OCI-LY7 (cell line): ENCODE measurements at places on chromosomes 5 and 9. TPM values are rescaled to one million over a fixed set of nuclear protein-coding genes. Genes with fewer than 3 reads are reported as not detected.
A peak's percentile ranks its signal among the peaks of the same experiment; 100 is the strongest.

- DNase-seq, result no peak
Measured at GRCh38 chr5:157917491-157917890, 58.5 kb upstream of the CLINT1 start.

DNA sequence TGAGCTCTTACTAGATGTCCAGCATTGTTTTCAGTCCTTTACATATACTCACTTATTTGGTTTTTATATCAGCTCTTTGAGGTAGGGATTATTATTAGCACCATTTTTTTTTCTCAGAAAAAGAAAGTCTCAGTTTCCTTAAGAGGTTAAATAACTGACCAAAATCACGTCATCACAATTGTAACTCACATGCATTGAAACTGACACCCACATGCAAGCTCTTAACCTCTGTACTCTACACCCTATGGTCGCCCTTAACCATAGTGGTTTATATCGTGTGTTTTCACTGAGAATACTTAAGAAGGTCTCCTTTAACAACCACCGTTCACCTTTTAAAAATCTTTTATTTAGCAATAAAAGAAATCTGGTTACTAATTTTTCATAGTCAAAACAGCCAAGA lies 61.0 kb downstream of the PRDM6 start:
- no peak for DNase-seq

DNA sequence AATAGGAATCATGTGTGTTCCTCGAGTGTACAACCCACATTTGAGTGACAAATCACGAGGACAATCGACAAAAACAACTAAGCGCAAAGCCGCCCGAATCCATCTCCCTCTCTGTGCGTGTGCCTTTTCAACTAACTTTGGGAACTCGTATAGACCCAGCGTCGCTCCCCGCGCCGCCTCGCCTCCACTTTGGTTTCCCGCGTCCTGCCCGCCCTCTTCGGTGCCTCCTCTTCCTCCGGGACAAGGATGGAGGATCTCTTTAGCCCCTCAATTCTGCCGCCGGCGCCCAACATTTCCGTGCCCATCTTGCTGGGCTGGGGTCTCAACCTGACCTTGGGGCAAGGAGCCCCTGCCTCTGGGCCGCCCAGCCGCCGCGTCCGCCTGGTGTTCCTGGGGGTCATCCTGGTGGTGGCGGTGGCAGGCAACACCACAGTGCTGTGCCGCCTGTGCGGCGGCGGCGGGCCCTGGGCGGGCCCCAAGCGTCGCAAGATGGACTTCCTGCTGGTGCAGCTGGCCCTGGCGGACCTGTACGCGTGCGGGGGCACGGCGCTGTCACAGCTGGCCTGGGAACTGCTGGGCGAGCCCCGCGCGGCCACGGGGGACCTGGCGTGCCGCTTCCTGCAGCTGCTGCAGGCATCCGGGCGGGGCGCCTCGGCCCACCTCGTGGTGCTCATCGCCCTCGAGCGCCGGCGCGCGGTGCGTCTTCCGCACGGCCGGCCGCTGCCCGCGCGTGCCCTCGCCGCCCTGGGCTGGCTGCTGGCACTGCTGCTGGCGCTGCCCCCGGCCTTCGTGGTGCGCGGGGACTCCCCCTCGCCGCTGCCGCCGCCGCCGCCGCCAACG lies at the start of gene GPR150:
TSS of gene GPR150 (plus strand) at position 58 of the 840 bp plus-strand sequence. CDS start at position 247, 189 bp downstream.
- no peak for DNase-seq

- peak; percentile 27 for DNase-seq
Measured at GRCh38 chr5:137344723-137345322, 154.3 kb downstream of the SPOCK1 start.

- DNase-seq, result no peak
Measured at GRCh38 chr5:32108167-32108566, 66.0 kb downstream of the GOLPH3 start.

DNA sequence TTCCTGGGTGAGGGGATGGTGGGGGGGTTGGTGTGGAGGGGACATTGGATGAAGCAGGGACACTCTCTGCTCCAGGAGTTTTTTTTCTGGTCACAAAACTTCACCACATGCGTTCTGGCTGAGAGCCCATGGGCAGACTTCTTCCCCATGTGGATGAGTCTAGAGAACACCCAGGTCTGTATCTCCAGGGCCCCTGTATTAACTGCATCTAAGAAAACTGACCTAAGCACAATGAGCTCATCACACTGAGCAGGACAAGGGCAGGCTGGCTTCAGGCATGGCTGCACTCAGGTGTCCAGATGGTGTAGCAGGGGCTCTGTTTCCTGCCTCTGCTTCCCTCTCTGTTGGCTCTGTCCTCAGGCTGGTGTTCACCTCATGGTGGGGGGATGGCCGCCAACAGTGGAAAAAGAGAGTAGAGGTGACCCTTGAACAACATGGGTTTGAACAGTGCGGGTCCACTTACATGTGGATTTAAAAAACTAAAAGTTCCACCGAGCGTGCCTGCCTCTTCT lies 85.3 kb upstream of the STC2 start:
- DNase-seq, result no peak

- no peak for DNase-seq
Measured at GRCh38 chr5:170223906-170224305, 8.9 kb upstream of the C5orf58 start.

DNA sequence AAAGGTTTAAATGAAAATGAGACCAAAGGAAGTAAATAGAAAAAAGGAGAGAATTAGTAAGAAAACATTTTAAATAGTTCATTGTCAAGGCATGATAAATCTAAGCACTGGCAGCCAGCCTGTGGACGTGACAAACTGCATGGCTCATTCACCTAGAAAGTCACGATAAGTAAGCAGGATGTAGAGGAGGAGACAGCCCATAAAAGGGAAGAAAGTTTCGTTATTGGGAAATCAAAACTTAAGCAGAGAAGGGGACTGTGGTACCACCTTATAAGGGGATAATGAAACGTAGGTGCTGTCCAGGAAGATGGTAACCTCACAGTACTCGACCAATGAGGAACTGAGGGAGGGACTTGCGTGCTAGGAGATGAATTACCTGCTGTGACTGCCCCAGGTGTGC lies 494.5 kb upstream of the GRAMD2B start:
- DNase-seq, result no peak

The TLR4 gene
- total RNA-seq, result 10.0 and 10.4 TPM in 2 replicates

The IL4 gene
- not detected in 2 replicates for total RNA-seq

The CORO2A gene
- 3.2 and 3.9 TPM in 2 replicates for total RNA-seq

The SLC44A1 gene
- total RNA-seq, result 71.6 and 81.3 TPM in 2 replicates

The ZFP37 gene
- total RNA-seq, result 1.3 and 1.6 TPM in 2 replicates

The NRG2 gene
- not detected in 2 replicates for total RNA-seq

The FIBCD1 gene
- total RNA-seq, result not detected in 2 replicates
